ENCODE measurements at places on chromosomes 13 and 19. TPM values are rescaled to one million over a fixed set of nuclear protein-coding genes. Genes with fewer than 3 reads are reported as not detected.

Gene FRY
- 76.3 TPM for total RNA-seq

Gene CLEC17A
- not detected for total RNA-seq

Gene BCAM
- total RNA-seq = 4.3 TPM

DNA sequence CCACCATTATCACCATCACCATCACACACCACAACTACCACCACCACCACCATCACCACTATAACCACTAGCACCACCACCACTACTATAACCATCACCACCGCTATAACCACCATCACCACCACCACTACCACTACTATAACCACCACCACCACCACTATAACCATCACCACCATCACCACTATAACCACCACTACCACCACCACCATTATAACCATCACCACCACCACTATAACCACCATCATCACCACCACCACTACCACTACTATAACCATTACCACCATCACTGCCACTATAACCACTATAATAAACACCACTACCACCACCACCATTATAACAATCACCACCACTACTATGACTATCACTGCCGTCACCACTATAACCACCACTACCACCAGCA is 173.2 kb downstream of the DCLK1 start:
- no peak for DNase-seq

GRCh38 chr13:44249431-44249836 is 124.2 kb upstream of the SERP2 start:
- no peak for DNase-seq

DNA sequence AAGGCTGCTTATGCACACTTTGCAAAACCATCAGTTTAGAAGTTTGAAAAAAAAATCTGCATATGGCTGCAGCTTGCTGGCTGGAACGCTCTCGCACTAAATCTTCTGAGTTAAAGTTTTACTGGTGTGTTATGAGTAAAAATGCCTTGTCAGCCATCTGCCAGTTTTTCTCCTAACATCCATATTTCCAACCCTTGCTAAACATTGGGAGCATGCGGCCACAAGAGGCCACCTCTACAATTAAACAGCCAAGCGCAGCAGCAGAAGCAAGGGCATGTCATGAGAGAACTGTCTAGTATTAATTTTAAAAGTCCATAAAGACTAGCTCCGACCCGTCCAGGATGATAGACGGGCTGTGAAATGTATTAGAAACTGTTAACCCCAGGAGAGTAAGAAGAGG is 248.3 kb downstream of the TSHZ3 start:
- no peak for DNase-seq

- no peak for DNase-seq
Observed at GRCh38 chr19:4279530-4280422, 710 bp downstream of the SHD start.

GRCh38 chr19:34082289-34083077 is 89.8 kb upstream of the LSM14A start:
- DNase-seq = no peak

Measured in cerebellum (tissue), 4 donors.